ENCODE measurements at places on chromosomes 6 and 20.

- DNase-seq, result no peak
These were observed 11.5 kb downstream of the MAPK14 start for GRCh38 chr6:36039112-36039511.

GRCh38 chr20:51460569-51461265 is 81.8 kb downstream of the NFATC2 start:
- no peak for DNase-seq

GRCh38 chr6:45699663-45700062 is 316.0 kb downstream of the CLIC5 start:
- DNase-seq, result no peak

- DNase-seq, result no peak
These were observed 11.5 kb downstream of the PRDM1 start for GRCh38 chr6:106097411-106098231.

- no peak for DNase-seq
These were observed 68.8 kb upstream of the TNFAIP3 start for GRCh38 chr6:137798261-137798660.

GRCh38 chr20:14799545-14800216 is 462.3 kb upstream of the FLRT3 start:
- DNase-seq, result no peak

- DNase-seq, result no peak
These were observed 175.6 kb downstream of the BMP7 start for GRCh38 chr20:57090590-57091560.

DNA sequence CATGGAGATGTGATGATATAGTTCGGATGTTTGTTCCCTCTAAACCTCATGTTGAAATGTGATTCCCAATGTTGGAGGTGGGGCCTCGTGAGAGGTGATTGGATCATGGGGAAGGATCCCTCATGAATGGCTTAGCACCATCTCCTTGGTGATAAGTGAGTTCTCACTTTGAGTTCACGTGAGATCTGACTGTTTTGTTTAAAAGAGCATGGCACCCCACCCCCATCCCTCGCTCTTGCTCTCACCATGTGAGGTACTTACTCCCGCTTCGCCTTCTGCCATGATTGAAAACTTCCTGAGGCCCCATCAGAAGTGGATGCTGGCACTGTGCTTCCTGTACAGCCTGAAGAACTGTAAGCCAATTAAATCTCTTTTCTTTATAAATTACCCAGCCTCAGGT is 10.9 kb downstream of the SLC32A1 start:
- DNase-seq, result no peak

- no peak for DNase-seq
These were observed 1.7 kb upstream of the FBXO5 start for GRCh38 chr6:152984513-152984872.

- DNase-seq, result no peak
These were observed 40.7 kb downstream of the STK38 start for GRCh38 chr6:36506611-36507010.

GRCh38 chr6:152204591-152204990 is 397.1 kb downstream of the ESR1 start:
- DNase-seq, result no peak

DNA sequence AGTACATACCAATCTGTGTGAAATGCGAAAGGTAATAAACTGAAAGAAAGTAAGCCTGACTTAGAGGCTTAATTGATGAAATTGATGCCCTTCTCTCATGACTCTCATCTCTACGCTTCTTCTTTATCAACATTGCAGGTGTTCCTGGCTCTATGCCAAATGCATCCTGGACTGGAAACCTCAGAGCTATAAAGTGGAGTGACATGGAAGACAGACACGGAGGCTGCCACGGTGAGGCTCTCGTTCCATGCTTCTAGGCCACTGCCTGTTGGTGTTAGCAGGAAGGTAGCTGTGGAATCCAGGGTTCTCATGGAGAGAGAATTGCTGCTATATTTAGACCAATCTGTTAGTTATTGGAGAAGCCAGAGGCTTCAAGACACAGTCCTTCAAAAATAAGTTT is 73.2 kb downstream of the C6orf52 start:
- no peak for DNase-seq

- no peak for DNase-seq
These were observed 144.0 kb downstream of the PDE7B start for GRCh38 chr6:135995545-135995898.

DNA sequence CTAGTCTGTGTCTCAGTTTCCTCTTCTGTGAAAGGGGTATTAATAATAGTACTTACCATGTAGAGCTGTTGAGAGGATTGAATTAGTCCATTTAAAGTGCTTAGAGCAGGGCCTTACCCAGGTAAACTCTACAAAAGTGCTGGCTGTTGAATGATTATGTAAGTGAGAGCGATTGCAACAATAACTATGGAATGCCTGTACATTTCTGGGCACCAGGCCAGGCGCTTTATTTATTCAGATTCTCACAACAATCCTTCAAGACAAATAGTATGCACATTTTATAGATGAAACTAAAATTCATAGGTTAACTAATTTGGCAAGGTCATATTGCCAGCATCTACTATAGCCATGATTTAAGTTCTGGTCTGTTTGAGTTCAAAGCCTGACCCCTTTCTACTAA is 78.3 kb upstream of the MMS22L start:
- DNase-seq, result no peak

DNA sequence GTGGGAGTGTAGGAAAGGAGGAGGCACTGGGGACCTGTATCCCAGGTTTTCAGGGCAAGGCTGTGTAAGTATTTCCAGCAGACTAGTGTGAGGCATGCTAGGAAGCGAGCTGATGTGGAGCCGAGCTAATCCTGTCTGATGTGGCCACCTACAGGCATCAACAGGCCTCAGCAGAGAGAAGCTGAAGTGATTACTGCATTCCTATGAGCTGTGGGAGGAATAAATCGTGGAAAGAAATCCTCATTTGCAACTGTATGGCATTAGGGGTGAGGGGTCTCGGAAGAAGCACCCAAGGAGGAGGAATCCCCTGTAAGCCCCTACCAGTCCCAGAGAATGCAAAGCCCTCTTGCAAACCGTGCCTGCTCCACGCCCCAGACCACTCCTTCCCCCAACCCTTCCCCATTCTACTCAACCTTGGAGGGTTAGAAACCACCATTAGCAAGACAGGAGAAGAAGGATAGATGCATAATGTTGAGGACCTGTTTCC is 41.6 kb downstream of the C6orf15 start:
- no peak for DNase-seq

GRCh38 chr6:156163311-156163710 is 613.9 kb upstream of the ARID1B start:
- no peak for DNase-seq

DNA sequence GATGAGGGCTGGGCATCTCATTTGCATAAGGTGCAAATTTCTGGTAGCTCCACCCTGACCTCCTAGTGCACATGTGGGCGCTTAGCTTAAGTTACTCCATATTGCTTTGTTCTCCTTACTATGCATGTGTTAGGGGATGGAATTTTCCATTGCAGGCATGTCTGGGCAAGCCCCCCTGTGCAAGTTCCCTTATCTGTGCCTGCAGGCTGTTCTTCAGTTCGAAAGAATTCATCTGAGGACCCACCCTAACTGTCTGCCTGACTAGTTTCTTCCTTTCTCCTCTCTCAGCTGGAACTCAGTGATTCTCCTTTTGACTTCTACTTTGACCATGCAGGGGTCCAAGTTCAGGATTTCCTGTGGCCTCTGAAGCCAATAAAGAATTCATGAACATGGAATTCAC is 30.2 kb downstream of the CCDC170 start:
- DNase-seq, result no peak

DNA sequence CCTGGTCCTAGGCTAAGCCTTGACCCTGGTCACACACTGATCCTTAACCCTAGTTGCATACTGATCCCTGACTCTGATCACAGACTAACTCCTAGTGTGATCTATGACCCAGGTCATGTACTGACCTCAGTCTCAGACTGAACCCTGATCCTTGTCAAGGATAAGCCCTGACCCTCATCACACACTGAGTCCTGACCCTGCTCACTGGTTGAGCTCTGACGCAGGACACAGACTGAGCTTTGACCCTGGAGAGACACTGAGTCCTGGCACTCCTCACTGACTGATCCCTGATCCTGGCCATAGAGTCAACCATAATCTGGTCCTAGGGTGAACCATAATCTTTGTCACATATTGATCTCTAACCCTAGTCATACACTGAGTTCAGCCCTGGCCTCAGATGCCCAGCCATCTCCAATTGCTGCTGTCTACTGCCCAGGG is 37.9 kb downstream of the KCNB1 start:
- no peak for DNase-seq

DNA sequence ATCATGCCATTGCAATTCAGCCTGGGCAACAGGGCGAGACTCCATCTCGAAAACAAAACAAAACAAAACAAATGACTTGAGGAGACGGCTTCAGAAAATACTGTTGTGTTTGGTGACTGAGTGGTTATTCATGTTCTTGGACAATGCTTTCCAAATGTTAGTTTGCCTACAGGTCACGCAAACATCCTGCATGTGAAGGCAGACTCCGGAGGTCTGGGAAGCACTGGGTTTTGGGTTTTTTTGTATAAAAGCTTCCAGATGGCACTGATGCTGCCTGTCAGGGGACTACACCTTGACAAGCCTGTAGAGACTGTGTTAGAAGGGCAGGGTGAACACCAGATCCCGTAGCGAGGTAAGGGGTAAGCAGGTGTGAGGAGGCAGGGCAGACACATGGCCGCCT is 81.7 kb downstream of the THBS2 start:
- DNase-seq, result no peak

- no peak for DNase-seq
These were observed 545.8 kb downstream of the MMUT start for GRCh38 chr6:48917233-48917632.

DNA sequence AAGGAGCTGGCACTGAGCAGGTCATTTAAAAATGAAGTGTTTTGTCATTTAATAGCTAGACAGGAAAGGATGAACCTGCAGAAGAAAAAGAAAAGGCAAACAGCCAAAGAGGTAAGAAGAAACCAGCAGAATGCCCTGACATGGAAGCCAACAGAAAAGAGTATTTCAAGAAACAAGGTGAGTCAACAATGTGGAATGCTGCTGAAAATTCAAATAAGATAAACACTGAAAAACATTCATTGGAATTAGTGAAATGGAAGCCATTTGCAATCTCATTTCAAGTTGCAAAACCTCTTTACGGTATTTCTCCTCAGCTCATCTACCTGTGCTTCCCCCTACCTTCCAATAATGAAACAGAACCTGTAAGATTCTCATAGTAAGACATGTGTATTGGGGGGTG is 59.6 kb downstream of the RWDD2A start:
- DNase-seq, result no peak

GRCh38 chr6:157059781-157060180 is 263.5 kb downstream of the TMEM242 start:
- DNase-seq, result no peak

- peak; percentile 27 for DNase-seq
These were observed 7.5 kb downstream of the APMAP start for GRCh38 chr20:24984961-24985640.

DNA sequence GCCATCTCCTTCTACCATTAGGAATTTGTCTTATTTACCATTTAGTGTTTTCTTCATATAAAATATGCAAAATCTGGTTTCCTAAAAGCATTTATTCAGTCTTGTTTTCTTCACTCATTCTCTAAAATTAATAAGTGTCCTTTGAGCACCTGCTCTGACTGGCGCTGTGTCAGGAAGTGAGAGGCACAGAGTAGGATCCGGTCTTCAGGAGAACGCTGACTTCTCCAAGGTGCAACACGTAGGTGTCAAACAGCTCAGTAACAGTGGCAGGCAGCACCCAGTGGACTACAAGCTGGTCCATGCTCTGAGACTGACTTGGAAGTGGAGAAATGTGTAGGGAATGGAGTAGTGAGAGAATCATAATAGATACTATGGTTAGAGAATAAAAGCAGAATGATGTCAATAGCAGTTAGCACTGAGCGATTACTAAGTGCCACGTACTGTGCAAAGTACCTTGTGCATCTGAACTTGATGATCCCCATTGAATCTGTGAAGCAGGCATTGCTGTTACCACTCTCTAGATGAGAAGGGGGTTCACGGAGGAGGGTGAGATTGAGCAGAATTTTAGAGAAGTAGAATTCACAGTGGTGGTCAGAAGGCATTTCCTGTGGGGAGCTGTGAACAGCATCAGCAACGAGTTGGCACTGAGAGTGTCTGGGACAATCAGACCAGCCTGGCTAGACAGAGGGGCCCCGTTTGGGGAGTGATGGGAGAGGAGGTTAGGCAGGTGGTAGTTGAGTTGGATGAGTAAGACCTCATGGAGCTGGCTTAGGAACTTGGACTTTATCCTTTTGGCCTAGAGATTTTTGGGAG is 569.8 kb downstream of the QKI start:
- DNase-seq, result no peak

GRCh38 chr6:124901084-124901483 is 61.2 kb upstream of the RNF217 start:
- no peak for DNase-seq

DNA sequence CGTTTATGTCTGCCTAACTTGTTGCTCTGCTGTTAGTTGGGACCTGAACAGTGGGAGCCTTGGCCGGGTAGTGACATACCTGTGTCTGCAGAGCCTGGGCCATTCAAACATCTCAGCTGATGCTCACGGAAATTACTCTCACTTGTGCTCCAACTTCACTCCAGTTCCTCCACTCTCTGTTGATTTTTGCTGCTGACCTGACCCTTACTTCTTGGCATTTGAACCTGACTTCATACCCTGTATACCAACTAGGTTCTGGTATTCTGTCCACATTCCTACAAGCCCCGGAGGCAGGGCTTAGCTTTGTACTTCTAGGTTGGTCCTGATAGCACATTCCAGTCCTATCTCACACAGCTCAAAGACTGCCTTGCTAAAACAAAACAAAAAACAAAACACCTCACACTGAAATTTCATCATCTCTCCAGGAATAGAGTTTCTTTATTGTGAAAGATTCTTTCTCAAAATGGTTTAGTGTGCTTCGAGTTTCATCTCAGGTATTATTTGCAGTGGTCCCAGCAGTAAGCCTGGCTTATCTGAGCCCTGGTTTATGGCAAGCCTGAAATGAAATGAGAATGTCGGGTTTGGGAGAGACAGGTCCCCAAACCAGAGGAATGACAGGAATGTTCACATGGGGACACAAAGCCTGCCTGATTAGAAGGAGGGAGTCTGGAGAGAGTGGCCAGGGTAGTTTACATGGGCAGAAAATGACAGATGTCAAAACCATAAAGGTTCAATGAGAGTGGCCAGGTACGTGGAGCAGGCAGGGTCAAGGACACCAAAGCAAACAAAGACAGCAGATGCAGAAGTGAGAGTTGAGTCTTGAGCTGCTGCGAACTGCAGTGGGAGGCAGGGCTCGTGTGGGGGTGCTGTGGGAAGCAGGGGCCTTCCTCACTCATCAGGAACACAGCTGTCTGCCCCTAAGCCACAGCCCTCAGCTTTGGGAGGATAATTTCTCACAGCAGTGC is 174.2 kb upstream of the HDAC2 start:
- no peak for DNase-seq

GRCh38 chr6:118768904-118769325 is 117.5 kb upstream of the CEP85L start:
- DNase-seq, result no peak
